ENCODE measurements at places on chromosomes 12 and 14.

- no peak for DNase-seq
These were observed 226.9 kb downstream of the EPS8 start for GRCh38 chr12:15562263-15562662.

DNA sequence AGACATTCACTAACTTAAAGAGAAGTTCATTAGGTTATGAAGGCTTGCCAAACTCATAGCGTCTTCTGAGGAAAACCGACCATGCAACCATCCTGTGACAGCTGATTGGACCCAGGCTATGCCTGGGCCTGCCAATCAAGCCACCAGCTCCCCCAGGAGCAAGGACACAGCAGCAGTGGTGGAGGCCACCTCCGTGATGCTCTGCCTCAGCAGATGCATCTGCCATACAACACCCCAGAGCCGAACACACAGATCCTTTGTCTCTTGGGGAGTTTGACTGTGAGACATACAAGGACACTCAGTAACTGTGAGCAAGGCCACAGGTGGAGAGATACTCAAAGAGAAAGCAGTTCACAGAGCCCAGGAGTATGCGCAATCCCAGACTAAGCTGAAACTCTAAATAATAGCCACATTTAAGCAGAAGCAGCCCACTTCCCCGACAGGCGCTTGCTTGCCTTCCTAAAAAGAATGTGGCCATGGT lies 10.0 kb upstream of the CNIH1 start:
- DNase-seq: no peak

DNA sequence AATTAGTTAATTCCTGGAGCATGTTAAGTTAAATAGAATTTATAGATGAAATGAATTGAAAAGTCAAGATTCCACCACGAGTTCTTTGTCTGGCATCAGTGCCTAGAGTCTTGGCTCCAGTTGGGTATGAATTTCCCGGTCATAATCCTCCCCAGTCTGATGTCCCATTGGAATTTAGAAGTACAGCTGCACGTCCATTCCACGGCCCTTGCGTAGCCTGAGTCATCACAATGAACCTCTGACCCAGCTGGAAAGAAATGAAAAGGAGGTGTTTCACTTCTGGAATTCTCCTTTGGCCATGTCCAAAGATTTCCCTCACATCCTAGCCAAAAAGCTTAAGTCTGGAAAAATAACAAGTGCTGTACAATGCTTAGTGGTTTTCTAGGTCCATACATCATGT lies 122.7 kb downstream of the KICS2 start:
- DNase-seq: no peak

DNA sequence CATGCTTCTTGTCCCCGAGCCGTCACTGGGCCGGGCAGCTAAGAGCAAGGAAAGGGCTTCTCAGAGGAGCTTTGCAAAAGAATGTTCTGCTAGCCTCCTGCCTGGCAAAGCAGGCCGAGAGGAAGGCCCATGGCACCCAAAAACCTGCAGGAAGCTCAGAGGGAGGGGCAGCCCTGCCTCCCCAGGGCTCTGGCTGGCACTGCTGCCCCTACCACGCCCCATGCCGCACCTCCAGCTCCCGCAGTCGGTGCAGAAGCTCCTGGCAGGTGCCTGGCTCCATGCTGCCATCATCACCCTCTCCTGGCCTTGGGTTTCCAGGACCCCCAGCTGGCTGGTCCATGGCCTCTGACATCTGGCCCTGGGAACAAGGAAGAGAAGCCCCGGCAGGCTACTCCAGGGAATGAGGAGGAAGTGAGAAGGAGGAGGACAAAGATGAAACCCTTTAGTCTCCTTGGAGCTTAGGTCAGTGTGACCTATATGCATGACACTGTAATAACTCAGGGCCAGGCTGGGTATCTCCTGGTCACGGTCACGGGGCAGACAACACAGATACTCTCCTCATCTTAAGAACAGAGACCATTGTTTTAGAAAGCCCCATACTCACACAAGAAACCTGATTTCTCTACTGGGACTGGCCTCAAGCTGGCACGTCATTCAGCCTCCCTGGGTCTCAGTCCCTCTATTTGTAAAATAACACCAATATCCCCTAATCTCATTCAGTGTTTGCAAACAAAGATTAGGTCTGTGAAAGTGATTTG lies 24.3 kb downstream of the NCKAP5L start:
- no peak for DNase-seq

- no peak for DNase-seq
These were observed 138.9 kb downstream of the PLXNC1 start for GRCh38 chr12:94287245-94287628.

DNA sequence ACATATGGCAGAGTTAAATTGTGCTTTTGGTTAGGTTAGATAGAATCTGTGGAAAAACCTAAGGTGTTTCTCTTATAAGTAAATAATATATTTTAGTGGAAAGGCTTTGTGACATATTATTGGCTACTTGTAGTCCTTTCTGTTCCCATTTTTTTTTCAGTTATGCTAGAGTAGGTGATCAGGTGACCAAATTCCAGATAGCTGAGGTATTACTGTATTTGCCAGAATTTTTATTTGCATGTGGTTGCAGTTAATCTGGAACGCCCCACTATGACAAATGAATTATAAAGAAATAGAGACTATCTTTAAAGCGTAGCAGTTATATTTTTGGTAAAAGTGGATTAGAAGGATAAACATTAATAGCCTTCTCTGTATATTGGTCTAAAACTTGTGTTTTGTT lies 52.0 kb downstream of the ARHGAP5 start:
- DNase-seq: no peak

DNA sequence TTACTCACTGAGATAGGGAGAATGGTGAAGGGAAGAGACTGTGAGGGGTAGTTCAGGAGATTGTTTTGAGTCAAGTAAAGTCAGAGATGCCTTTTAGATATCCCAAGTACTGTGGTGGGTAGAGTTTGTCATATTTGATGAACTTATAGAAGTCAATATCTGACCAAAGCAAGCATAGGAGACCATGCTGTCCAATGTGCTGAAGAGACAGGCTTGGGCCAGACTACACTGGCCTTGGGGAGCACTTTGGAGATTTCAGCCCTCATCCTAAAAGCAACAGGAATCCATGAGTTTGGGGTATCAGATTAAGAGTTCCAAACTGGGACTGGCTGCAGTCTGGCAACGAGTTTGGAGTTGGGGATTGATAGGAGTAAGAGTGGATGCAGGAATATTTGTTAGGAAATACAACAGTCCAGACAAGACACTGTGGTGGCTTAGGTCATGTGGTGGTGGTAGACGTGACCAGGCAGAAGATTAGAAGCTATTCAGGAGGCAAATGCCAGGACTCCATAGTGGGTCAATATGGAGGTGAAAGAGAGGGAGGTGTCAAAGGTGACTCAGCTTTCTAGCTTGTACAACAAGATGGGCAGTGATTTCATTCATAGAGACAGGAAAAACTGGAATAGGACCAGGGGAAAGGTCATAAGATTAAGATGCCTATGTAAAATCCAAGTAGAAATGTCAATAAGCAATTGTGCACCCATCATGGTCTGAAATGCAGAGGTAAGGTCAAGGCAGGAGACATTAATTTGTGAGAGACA lies 81.9 kb downstream of the FAR2 start:
- no peak for DNase-seq

DNA sequence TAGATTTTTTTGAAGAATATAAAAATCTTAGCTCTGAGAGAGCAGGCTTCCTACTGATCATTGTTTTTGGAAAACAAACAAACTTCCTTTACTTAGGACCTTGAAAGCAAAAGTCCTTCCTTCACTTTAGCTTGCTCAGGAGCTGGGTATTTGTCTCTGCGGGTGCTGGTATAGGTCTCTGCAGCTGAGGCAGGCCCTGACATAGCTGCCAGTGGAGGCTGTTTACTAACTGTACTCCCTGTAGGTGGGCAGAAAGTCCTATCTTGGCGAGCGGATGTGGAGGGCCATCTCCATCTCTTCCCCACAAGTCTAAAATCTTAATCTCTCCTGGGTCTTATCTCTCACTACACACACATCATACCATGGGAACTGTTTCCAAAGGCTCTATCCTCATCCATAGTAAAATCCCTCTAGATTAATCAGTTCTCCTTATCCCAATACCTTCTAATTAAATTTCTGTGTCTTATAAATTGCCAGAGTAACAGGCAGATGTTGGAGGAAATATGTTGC lies 4.1 kb upstream of the MIA2 start:
- no peak for DNase-seq

DNA sequence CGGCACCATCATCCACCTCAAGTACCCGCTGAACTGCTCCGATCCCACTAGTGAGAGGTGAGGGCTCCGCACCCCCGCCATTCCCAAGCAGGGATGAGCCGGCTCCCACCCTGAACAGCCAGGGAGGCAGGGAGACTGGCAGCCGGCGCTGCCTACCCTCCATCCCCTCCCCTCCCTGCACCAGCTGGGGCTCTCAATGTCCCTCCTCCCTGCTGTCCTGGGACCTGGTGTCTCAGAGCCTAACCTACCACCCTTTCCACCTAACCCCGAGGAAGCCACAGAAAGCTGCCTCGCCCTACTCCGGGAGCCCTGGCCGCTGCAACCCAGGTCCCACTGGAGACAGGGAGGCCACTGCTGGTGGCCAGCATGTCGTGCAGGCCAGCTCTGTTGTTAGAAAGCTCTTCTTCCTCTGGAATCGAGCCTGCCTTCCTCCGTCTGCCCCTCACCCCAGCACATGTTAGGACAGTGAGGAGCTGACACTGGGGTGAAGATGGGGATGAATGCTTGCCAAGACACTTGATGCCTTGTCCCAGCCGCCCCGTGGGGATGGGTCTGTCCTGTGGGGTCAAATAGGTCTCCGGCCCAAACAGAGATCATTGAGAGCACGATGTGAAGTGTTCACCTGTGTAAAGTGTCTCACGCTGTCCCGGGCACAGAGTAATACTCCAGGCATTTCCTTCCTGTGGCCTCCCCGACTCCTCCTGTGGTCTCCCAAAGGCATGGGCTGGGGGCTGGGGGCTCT lies 1.1 kb downstream of the PTPN6 start:
- no peak for DNase-seq

DNA sequence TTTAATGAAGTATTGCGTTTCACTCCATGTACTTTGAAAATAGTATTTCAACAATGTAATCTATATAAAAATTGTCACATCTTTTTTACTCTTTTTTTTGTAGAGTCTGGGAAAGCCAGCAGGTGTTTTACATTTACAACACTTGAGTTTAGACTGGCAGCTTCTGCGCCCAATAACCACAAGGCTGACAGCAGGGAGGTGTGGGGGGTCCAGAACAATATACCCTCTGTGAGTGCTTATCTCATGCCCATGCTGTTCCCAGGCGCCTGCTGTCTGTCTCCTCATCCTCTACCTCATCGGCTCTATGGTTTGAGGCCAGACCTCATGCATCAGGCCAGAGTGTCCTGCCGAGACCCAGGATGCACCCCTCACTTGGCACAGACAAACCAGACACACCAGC lies 24.9 kb downstream of the FBRSL1 start:
- no peak for DNase-seq

GRCh38 chr12:19434538-19434937 lies 4.8 kb upstream of the AEBP2 start:
- DNase-seq: no peak

DNA sequence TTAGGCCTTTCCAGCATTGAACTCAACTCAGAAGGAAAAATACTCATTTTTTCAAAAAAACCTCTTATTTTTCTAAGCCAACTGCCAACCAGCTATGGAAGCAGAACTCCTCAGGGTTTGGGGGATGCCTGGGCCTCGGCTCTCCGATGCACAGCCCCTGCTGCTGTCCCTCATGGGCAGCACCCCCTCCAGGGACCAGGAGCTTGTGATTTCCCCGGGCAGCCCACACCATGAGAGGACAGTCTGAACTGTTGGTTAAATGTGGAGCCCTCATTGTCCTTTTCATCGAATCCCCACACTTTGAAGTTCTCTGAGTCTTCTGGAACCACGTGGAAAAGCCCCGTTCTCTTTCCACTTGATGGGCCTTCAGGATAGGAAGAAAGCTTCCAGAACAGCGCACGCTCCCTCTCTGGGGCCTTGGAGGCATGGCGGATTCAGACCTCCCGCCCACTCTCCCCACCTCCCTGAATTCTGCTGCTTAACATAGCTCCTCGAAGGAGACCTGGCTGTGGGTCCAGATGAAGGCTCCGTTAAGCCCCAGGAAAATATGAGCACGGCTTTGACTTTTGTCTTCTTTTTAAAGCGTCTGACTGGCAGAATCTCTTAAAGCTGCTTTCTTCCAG lies 156.6 kb downstream of the CALM1 start:
- no peak for DNase-seq

DNA sequence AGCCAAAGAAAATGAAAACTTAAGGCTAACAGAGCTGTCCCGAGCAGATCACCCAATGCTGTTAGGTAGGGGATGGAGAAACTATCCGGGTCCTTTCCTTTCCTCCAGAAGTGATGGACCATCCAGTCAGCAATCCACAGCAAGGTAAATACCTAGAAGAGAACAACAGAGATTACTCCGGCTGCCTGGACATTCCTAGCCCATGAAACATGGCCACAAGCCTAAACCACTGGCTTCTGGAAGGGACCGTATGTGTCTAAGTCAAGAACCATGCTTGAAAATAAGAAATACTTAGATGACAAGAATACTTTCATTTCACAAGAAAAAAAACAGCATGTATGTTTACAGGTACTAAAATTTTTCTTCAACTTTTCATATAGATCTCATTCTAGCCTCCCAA lies 152.9 kb downstream of the SLC41A2 start:
- DNase-seq: no peak

DNA sequence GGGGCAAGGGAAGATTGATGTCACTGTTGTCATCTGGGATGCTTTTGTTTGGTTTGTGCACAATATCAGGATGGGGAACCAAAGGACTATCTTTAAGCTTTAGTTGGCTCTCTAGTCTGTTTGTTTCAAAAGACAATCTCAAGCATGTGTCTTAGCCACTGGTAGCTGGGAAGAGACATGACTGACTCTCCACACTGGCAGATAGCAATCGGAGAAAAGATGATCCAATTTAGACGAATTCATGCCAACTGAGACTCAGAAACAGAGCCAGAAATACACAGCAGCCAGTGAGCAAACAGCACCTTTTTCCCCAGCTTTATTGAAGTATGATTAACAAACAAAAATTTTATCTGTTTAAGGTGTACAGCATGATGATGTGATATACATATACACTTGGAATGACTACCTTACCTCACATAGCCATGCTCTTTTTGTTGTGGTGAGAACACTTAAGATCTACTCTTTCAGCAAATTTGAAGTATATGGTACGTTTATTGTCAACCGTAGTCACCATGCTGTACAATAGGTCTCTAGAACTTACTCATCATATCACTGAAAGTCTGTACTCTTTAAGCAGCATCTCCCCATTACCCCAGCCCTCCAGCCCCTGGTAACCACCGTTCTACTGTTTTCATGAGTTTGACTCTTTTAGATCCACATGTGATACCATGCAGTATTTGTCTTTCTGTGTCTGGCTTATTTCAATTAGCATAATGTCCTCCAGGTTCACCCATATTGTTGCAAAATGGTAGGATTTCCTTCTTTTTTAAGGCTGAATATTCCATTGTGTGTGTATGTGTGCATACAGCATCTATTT lies 50.6 kb downstream of the DUSP16 start:
- no peak for DNase-seq

- peak; percentile 33 for DNase-seq
These were observed 4.4 kb upstream of the C1RL start for GRCh38 chr12:7113389-7113871.

GRCh38 chr14:68854421-68854820 lies 61.6 kb upstream of the ZFP36L1 start:
- DNase-seq: no peak

- no peak for DNase-seq
These were observed 32.7 kb downstream of the TSPAN11 start for GRCh38 chr12:30959110-30959710.

Measured in stimulated activated CD8-positive, alpha-beta memory T cell treated with anti-CD3 and anti-CD28 coated beads, Interleukin-12 subunit alpha, Interleukin-12 subunit beta, amount 100 ng/mL, for 1 hour (primary cell).